ENCODE measurements at places on chromosomes 16 and 17.

- no peak for DNase-seq
These were observed 6.5 kb upstream of the NPIPB7 start for GRCh38 chr16:28478506-28479180.

DNA sequence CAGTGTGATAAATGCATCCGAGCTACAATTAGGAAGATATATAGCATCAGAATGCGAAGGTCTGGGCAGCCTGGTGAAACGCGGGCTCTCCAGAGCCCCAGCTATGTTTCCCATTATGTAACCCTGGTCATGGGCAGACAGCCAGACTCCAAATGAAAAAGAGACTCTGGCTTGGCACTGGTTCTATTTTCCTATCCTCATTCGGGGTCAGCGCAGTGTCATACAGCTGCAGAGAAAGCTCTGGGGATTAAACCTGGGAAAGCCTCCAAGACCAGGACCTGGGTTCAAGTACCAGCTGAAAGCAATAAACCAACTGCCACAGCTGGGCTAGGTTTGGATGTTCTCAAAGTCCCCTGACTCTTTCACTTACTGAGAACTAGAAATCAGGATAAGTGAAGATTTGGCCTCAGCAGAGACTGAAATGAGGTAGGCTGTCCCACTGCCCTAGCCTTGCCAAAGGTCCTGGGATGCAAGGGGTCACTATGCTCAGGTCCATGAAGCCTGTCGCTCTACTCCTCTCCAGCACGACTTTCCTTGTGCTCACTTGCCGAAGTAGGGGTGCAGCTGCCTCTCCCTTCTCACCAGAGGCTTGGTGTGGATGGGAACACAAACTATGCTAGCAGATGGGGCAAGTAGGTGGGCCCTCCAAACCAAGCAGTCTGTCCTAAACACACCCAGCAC, 123.8 kb downstream of the SMG6 start:
- DNase-seq: peak; percentile 3

- DNase-seq: no peak
These were observed 7.0 kb upstream of the TMIGD1 start for GRCh38 chr17:30340801-30341356.

DNA sequence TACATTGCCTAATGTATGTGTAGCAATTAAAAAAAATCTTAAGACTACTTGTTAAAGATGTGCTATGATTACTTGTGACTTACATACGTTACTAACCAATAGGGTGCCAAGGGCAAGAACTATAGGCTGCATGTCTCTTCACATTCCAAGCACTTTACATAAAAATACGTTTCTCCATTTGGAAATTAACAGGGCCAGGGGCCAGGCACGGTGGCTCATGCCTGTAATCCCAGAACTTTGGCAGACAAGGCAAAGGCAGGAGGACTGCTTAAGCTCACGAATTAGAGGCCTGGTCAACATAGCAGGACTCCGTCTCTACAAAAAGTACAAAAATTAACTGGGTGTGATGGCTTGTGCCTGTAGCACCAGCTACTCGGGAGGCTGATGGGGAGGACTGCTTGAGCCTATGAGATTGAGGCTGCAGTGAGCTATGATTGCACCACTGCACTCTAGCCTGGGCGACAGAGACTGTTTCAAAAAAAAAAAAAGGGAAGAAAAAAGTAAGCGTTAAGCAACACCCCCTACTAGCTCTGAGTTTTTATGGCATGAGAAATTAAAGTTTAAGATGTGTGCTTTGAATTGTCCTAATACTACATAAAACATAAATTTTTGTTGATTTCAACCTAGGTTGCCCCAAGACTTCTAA, 12.3 kb downstream of the PSMD12 start:
- no peak for DNase-seq

GRCh38 chr17:39548494-39549225, 59.1 kb downstream of the NEUROD2 start:
- DNase-seq: no peak

GRCh38 chr16:70475054-70475871, 20.9 kb downstream of the FCSK start:
- no peak for DNase-seq

DNA sequence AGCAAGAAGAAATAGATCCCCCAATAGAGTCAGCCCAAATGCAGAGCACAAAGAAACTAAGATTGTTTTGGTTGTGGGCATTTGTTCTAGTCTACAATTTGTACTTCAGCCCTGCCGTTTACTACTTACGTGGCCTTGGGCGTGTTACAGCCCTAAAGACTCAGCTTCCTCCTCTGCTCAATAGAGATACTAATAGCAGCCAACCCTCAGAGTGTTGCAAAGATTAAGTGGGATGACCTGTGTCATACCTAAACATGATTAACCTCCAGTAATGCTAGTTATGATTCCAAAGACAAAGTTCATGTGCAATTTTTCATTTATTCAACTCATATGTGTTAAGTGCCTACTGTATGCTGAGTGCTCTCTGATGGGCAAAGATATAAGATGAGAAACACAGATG, 43.1 kb downstream of the MAF start:
- DNase-seq: no peak

- no peak for DNase-seq
These were observed 233.1 kb downstream of the CBLN1 start for GRCh38 chr16:49048557-49048956.

DNA sequence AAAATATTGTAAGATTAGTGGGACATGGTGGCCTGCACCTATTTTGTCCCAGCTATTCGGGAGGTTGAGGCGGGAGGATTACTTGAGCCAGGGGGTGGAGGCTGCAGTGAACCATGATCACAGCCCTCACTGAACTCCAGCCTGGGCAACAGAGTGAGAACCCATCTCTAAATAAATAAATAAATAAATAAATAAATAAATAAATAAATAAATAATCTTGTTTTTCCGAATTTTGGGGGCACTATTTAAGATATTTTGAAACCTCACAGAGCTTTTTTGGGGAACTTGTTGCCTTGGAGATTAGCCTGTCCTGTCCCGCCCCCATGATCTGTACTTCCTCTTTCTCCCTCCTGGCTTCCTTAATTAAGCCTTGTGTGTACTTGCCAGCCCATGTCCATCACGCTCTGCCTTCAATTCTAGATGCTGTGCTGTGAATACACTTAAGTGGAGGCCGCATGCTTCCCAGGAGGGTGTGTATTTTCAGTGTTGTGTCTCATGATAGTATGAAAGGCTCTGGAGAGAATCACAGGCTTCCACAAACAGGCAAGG, 4.4 kb downstream of the LGALS9 start:
- no peak for DNase-seq

DNA sequence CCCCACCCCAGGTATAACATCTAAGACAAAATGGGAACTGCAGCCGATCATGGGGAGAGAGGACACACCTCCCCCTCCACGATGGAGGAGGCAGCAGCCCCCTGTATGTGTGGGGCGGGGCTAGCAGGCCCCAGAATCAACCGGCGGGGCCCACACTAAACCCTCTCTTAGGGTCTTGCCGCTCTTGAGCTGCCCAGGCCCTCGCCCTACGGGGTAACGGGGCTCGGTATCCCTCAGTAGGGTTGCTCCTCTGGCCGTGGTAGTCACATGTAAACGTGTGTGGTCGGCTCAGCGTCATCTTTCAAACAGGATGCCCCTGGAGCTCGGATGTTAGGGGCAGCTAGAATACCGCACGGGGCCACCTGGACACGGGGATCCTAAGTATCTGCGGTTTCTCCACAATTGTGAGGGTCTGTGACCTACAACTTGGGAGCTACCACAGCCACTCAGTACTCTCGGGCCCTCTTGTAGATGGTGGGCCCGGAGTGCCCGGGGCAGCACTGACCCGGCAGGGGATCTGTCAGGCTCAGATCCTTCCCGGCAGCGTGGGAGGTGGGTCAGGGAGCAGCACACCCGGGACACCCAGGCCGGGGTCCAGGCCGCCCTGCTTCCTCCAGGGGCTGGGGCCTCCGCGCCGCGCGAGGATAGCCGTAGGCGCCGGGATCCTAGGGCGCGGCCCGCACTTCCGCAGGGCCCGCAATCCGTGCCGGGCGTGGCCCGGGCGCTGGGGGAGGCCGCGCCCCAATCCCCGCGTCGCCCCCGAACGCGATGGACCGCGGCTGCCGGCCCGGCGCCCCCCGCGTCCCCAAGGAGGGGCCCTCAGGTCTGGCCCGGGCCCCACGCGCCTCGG, 781 bp downstream of the ARHGDIA start:
- DNase-seq: no peak

DNA sequence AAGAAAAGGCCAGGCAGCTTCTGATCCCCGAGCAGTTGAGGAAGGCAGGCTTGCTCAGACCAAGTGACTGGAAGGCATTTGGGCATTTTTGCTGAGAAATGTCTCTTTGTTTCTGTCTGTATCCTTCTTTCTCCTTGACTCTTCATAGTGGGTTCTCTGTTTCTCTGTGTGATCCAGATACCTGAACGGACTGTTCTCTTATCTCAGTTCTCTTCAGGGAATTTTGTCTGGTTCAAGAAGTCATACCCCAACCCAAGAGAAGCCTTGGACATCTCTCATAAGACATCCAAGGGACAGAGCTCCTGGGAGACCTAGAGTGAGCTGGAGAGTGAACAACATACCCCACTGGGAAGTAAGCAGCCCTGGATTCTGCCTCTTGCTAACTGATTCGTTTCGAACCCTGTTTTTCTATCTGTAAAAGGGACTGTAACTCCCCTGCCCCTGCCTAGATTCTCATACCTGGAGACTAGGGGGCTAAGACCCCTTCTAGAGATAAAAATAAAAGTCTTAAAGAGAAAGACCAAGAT, 541 bp downstream of the CCL3 start:
- DNase-seq: no peak

GRCh38 chr16:67114793-67115192, 5.1 kb downstream of the PHAF1 start:
- no peak for DNase-seq

DNA sequence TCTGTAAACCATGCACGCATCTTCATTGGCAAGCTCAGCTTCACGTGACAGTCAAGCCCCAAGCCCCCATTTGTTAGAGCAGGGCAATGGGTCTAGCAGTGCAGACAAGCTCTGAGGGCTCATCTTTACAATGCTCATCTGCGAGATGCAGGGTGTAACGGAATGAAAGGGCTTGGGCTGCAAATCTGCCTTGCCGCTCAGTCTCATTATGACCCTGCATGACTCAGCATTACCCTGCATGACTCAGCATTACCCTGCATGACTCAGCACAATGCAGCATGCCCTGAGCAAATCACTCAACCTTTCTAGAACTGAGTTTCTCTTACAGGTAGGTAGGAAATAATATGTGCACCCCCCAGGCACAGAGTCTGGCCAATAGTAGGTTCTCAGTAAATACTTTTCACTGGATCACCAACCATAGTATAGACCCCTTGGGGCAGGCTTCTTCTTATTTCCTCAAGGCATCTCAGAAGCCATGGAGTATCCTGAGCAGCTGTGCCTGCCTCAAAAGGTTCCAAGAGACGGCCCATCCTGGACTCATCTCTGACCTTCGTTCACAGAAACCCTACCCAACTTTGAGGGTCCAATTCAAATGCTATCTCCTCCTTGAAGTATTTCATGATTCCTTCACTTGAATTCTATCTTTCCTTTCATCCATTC, 391.3 kb upstream of the CDH5 start:
- DNase-seq: no peak

GRCh38 chr16:578870-579405, 9.2 kb downstream of the PIGQ start:
- DNase-seq: no peak

DNA sequence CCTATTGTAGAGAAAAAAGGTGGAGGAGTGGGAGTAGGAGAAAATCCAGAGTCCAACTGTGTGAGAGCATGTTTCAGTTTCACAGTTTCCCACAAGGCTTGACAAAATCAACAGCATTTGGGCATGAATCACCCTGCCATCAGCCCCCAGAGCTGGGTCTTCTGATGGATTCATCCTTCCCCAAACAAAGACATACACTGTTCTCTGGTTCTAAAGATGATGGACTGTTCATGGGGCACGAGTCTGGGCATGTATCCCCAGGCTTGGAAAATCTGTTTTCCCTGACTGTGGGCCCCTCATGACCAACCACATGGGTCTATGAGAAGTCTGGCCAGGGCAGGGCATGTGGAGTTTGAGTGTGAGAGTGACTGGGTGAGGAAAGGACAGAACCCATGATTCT, 210.4 kb upstream of the IRX5 start:
- DNase-seq: no peak

DNA sequence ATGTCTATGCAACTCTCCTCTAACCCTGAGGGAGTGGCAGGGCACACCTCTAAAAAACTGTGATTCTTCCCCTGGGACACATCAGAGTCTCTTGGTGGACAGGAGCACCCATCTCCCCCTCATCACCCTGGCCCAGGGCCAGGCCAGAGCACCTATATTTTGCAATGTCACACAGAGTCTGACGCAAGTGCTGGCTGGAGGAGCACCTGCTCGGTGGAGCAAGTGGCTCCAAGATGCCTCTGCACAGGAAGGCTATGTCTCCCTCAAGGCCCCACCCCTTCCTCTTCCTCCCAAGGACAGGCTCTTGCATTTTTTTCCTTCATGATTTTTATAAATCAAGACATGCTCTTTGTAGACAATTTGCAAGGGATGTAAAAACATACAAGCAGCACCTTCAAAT, 13.3 kb downstream of the SNN start:
- no peak for DNase-seq

GRCh38 chr16:87966685-87967185, 15.5 kb downstream of the BANP start:
- no peak for DNase-seq

GRCh38 chr17:27430882-27431491, 25.3 kb upstream of the KSR1 start:
- DNase-seq: no peak

- DNase-seq: no peak
These were observed 29.7 kb upstream of the LGALS9 start for GRCh38 chr17:27601069-27601974.

DNA sequence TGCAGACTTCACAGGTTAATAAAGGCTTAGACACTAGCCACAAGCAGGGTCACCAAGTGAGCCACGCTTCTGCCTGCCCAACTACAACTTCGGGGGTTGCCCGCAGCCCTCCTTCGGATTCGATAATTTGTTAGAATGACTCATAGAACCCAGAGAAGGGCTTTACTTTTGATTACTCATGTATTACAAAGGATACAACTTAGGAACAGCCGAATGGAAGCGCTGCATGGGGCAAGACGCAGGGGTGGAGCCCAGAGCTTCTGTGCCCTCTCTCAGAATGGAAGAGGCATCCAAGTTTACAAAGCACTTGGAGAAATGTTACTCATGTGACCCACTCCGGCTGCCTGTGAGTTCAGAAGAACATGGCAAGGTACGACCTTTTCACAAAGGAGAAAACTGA, 7.5 kb upstream of the CDH5 start:
- DNase-seq: no peak

All from NCI-H2081 treated with DMSO at 0.1 percent for 48 hours (cell line).